ENCODE measurements at places on chromosomes 2 and 18.
A peak's percentile ranks its signal among the peaks of the same experiment; 100 is the strongest.

DNA sequence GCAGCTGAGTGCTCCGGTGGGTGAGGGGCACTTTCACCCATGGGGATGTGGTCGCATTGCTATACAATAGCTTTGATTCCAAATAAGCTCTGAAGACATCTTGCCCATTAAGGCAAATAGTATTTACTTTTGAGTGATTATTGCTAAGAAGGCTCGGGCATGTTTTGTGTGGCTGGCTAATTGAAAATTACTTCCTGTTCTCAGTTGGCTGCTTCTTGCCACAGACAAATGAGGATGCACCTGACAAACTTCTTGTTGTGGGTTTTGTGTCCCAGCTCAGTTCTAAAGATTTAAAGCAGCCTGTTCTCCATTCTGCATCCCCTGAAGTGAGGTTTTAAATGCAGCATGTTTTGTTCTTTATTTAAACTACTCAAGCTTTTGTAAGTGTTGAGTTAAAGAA lies 88.3 kb downstream of the KCNS3 start:
- no peak for DNase-seq

DNA sequence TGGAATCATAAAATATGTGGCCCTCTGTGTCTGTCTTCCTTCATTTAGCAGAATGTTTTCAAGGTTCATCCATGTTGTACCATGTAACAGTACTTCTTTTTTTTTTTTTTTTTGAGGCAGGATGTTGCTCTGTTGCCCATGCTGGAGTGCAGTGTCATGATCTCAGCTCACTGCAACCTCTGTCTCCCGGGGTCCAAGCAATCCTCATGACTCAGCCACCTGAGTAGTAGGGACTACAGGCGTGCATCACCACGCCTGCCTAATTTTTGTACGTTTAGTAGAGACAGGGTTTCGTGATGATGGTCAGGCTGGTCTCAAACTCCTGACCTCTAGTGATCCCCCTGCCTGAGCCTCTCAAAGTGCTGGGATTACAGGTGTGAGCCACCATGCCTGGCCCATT lies 31.2 kb downstream of the RAB1A start:
- no peak for DNase-seq

DNA sequence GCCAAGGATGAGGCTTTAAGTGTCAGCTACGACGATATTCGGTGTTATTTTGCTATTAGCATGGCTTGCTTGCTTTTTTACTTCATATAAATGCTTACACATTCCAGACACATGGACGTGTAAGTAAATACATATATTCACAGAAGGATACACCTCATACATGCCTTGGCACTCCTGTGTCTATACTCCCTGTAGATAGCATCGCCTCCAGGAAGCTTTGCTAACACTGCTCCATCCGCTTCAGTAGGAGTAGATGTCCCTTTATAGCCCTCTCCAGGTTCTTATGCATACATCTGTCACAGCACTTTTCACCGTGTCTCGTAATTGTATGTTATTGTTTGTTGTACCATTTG lies 27.5 kb upstream of the KCTD1 start:
- no peak for DNase-seq

GRCh38 chr18:50468807-50469206 lies 91.1 kb upstream of the MAPK4 start:
- DNase-seq = no peak

DNA sequence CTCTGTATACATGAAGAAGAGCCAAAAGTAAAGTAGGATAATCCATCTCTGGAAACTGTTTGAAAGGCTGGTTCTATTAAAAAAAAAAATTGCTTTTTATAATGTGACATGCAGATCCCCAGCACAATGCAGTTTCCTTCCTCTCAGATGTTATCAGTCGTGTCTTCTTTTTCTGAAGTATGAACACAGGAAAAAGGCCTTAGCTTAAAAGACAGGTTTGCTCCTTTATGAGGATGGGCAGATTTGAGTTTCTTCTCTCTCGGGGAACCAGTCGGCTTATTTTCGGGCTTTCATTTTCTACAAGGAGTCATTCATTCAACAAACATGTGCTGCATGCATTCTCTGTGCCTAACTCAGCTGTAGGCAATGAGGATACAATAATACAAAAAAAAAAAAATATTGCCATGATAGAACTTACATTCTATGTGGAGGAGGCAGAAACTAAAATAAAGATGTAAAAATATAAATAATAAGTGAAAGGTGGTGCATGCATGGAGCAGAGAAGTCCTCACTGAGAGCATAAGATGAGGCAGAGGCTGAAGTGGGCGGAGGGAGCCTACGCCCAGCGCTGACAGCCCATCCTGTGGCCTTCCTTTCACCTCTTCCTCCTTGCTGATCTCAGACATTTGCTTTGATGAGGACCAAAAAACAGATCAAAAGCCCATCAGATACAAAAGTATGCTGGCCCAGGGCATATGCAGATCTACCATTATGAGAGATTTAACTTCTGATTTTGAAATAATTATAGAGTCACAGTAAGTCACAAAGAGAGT lies at the start of gene CD226:
CD226 (minus strand) TSS at position 513 of the 773 bp plus-strand sequence; CDS start at position 46, 467 bp downstream.
- DNase-seq = no peak

DNA sequence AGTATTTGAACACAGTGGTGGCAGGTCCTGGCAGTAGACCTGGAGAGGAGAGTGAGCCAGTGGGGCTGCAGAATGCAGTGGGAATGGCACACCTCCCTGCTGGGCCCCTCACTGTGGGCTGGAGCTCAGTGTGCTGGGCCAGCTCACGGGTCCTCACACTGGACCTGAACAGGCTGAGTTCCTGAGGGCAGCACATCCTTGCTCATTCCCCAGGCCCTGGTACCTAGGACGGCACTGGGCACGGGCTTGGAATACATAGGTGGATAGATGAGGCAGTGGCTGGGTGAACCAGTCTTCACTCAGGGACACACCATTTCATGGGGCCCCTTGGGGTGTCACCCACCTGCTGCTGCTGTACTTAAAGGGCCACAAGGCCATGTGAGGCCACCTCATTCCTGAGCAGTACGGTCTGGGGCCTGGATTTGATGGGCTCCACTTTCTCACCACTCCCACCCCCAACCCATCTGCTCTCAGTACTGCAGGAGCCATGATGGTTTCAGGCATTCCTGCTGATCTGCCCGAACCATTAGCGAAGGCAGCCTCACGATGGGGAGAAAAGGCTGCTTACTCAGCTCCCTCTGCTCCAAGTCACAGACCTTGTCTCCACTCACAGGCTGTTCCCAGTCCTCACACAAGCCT lies 4.2 kb downstream of the TMEM177 start:
- no peak for DNase-seq

DNA sequence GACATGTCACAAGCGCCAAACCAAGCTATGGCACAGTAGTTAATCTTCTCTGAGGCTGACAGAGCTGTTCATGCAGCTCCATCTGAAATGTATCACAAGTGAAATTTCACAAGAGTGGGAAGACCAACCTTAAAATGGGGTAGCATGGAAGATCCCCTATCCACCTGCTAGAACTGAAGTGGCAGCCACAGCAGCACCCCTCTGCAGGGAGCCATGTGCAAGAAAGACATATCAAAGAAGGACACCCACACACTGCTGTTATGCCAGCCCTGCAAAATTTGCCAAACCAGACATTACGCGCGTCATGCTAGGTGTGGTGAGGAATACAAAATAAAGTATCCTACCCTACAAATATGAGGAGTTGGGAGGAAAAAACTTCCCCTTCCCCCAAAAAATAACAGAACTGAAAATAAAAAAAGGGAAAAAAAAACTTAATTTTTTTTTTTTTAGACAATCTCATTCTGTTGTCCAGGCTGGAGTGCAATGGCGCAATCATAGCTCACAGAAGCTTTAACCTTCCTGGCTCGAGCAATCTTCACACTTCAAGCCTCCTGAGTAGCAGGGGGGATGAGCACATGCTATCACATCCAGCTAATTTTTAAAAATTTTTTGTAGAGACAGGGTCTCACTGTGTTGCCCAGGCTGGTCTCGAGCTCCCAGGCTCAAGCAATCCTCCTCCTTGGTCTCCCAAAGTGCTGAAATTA lies 76.2 kb downstream of the STK39 start:
- DNase-seq = no peak

DNA sequence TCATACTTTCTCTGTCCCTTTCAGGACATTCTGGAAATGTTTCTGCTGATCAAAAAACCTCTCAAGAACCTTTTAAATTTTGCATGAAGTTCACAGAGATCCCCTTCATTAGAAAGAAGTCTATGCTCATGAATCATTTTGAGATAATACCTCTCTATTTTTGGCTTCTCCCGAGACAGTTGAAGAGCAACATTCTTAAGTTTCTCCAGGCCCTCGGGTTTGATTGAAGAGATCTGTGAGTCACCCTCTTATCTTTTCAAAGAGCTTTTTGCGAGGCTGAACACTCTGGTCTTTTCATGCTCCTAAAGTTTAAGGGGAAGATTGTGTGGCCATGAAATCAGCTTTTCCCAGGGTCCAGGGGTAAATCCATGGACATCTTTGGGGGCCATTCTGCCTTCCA lies 354.2 kb downstream of the FBXO15 start:
- no peak for DNase-seq

DNA sequence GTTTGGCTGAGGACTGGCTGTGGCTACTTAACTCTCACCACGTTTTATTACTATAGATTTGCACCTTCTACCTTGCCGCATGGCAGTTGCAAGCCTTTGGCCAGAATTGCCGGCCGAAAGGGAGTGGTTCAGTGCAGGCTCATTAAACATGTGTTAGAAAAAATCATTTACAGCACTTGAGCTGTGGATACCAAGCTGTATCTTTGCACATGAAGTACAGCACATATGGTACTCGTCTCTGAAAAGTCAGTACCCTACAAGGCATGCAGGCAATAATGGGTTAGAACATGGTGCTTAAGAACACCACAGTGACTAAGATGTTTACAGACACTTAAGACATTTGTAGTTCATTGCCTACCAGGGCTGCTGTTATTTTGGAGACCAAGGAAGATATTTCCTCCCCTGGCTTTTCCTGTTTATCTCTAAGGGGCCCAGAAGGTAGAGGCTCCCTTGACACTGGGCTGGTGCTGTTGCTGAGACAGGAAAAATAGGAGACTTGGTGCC lies 103.1 kb downstream of the ZNF532 start:
- DNase-seq = no peak

DNA sequence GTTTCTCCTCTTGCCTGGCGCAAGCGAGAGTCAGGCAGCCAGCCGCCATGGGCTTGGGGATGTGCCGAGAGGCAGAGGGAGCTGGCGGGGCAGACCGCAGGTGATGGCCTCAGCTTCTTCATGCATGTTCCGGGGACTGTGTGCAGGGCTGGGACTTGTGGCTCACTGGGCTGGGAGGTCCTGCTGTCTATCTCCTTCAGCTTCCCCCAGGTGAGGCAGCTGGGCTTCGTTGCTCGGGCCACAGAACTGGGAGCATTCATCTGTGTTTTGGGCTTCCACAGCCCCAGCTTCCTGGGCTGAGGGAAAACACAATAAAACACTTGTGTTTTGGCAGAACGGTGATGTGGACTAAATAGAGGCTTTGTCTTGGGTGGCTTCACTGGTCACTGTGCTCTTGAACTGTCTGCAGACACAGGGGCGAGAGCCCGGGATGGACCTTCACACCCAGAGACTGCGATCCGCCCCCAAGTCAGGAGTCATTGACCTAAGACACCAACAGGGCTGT lies 93.5 kb downstream of the DYSF start:
- DNase-seq = no peak

DNA sequence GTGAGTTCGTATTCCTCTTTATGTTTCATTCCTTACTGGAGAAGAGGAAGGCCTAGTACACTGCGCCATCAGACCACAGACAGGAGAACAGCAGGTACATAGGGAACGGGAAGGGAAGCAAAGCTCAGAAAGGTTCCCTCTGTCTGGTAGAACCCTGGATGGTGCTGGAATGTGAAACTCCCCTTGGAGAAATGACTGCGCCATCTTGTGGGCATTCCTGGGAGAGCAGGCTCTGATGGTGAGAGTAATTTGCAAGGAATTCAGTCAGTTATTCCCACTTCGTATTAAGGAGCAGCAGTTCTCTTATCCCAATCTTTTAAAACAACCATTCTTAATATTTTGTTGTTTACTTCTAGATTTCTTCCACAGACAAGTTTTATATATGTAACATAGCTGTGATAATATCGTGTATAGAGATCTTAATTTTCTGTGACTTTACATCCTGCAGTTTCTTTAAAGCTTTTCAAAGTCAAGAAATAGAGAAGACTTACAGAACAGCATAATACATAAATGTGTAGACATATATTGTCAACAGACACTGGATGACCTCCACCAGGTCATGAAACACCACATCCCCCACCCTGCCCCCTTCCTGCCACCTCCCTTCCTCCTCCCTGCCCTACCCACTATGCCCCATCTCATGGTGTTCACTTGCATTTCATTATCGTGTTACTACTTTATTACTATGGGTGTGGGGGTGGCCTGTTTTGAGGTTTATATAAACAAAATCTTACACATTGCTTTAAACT lies 83.9 kb downstream of the ARHGEF4 start:
- peak; percentile 57 for DNase-seq

DNA sequence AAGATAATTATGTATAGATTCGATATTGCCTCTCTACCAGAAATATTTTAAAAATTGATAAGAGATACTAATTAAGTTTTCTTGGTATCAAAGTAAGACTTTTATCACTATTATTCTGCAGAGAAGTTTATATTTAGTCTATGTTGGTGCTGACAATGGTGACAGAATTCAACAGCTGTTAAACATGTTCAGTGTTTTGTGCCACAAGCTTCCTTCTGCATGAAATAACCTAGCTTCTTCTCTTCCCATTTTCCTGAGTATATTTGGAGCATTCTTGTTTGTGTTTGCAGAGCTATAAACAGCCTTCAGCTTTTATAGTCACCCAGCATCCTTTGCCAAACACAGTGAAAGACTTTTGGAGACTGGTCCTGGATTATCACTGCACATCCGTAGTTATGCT lies 229.2 kb upstream of the RAB12 start:
- no peak for DNase-seq

DNA sequence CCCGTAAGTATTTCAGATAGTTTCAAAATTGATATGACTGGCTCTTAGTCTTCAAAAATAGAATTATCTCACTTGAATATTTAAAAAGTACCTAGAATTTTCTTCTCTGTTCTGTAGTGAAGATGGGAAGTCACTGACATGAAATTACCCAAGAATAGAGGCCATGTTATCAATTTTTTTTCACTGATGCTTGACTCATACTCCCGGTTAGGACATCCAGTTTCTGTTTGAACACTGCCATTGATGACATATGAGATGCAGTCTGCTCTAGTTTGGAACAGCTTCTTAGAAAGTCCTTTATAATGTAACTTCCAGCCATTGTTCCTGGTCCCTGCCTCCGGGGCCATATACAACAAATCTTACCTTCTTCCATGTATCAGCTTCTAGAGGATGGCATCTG lies 26.0 kb downstream of the MAP3K20 start:
- no peak for DNase-seq

DNA sequence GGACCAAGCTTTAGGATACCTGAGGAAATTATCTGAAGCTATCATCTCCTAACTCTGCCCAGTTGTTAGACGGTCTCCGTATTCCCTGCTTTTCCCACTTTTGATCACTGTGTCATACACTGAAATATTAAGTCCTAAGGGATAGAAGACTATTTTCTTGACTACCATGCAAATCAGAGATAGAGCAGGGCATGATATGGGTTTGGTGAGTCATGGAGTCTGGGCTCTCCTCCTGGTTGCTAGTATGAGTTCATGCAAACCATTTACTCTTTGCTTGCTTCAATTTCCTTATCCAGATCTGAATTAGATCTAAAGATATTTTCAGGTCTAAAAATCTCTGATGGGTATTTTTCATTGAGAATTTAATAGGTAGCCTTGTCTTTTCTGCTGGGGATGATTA lies 55.0 kb downstream of the EHBP1 start:
- no peak for DNase-seq

GRCh38 chr18:79939096-79939495 lies 12.4 kb downstream of the SLC66A2 start:
- no peak for DNase-seq

Data from mucosa of gallbladder (tissue), 1 donor.